Posterior vena cava (tissue), 2 donors: ENCODE measurements at places on chromosomes 1 and 21.
A peak's percentile ranks its signal among the peaks of the same experiment; 100 is the strongest.

DNA sequence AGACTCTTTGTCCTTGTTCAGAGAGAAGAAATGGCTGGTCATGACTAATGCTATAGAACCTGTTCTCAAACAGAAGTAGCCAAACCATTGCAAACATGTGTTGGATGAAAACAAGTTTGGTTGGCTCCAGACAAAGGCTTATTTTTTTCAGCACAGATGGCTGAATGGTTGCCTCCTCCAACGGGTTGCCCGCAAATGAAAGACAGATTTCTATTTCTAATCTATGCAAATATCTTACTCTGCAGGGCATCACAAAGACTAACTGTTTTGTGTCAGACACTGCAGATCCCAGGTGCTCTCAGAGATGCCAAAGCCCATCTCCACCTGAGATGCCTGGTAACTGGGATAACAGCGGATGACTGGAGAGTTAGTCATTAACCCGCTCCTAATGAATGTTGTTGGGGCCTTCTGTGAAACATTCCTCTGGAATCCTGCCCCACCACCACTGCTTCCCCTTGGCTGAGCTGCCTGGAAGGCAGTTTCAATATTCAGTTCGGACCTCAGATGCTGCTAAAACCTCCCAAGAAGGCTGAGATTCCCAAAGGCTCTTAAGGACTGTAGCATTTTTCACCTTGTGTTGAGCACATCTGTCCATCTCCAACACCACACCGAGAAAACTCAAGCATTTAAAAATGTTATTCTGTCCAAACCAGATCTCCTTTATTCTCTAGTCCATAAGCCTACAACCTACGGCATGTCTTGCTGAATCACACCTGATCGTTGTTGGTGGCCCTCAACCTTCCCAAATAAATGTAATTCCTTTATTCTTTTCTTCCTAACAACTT is 104.4 kb downstream of the PTPN14 start:
- no peak for DNase-seq

GRCh38 chr1:157575744-157576143 is 22.1 kb downstream of the FCRL4 start:
- DNase-seq = no peak

DNA sequence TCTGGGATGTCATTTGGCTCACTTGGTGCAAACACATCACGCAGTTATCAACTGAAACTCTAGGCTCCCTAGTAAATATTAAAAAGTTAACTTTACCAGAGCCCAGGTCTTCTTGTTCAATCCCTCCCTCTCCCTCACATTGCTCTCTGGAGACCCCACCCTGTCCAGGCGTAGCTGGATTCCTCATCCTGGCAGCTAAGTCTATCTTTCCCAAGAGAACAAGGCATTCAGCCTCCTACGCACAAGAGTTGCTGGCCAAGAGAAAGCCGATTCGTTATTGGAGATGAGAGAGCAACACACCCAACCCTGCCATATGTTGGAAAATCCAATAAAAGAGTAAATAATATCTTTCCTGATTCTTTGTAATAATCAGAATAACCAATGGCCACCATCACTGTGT is 117.9 kb downstream of the SLC30A10 start:
- DNase-seq = no peak

- DNase-seq = no peak
Observed at GRCh38 chr1:234297668-234298067, 75.6 kb upstream of the COA6 start.

GRCh38 chr1:201149400-201149799 is 4.9 kb downstream of the TMEM9 start:
- no peak for DNase-seq

GRCh38 chr1:181930187-181930586 is 131.3 kb downstream of the ZNF648 start:
- no peak for DNase-seq

DNA sequence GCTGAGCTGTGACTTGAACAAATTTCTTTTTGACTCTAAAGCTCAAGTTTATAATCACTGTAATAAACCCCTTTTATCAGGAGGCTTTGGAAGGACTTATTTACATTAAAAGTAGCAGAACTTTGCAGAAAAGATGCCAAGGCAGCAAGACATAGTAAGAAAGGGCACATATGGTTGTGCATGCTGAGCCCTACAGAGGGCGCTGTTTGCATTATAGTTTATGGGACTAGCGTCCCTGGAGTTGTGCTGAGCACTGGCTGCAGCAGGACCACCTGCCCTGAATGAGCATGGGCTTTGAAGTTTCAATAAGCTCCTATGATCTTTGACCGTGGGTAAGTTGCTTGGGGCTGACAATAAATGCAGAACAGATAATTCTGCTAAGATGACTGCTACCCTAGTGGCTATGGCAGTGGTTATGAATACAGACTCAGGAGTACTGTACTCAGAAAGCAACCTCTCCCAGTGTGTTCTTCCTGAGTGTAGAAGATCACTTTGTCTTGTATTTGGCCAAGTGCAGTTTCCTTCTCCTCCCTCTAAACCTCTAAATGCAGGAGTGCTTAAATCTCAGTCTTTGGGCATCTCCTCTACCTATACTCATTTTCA is 45.4 kb upstream of the USP1 start:
- no peak for DNase-seq

GRCh38 chr1:58695206-58695605 is 4.7 kb downstream of the MYSM1 start:
- no peak for DNase-seq

GRCh38 chr1:117985239-117985638 is 55.7 kb downstream of the WDR3 start:
- no peak for DNase-seq

DNA sequence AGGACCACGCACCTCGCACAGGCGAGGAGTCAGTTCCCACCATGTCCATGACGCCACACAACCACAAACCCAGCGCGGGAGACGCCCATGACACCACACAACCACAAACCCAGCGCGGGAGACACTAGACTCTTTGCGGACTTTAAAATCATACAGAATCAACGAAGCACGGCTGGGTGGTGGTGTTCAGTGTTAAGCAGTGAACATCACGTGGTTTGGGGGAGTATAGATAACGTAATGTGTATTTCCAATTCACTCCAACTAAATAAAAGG is 19.2 kb downstream of the PTTG1IP start:
- DNase-seq = no peak

GRCh38 chr21:29185172-29185571 is 54.7 kb downstream of the MAP3K7CL start:
- no peak for DNase-seq

GRCh38 chr1:106912131-106912530 is 144.3 kb upstream of the PRMT6 start:
- DNase-seq = no peak

- no peak for DNase-seq
Observed at GRCh38 chr1:58982259-58982998, 198.6 kb upstream of the JUN start.

- DNase-seq = no peak
Observed at GRCh38 chr1:93394514-93394913, 48.8 kb downstream of the DR1 start.

DNA sequence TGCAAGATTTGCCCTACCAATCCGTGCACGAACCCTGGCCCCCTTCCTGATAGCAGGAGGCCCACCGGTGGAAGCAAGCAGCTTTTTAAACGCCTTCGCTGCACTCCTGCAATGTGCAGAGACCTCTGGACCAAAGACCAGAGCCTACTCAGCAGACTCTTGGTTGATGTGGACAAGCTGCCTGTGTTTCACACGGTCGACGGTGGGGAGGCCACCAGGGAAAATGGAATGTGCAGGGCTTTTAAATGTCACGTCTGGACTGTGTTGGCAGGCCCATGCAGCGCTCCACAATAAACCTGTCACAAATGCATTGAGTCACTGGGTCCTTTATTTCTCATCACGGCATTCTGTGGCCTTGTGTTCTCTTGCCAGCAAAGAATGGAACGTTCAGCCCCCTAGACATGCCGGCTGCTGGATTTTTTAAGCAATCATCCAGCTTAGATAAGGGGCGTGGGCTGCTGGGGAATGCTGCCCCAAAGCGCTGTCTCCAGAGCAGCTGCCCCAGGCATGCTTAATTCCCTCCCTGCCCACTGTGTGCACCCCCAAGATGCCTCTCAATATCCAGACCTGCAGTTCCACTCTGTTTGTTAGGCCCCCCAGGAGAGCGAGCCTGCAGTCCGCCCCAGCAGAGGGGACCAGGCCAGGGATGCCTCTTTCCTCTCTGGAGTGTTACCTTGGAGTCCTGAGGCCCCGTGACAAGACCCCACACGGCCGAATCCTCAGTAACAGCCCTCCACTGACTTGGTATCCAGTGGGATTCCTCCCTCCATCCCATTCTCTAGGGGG is 71.3 kb downstream of the ATP5PO start:
- peak; percentile 86 for DNase-seq

DNA sequence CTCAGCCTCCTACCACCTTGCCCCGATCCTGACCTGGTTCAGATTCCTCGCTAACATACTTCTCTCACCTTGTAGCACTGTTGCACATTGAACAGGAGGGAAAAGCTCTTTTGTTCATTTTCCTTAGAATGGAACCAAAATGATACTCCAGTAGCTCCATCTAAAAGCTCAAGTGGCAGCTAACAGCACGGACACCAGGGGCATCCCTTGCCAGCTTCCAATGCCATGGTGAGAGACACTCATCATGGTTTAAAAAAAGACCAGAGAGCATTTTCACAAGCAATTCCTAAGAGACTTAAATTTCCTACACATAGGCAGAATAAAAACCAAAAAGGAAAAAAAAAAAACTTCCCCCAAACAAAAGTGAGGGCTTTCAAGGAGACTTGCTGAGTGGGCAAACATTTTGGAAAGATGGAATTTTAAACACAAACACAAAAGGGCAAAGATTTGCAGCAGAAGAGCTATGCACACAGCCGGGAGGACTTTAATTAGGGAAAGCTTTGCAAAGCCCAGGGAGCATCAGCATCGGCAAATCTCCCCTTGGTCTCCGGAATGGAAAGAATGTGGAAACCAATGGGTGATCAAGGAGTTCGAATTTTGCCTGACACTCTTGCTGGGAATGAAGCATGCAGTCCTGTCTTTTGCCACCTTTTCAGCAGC is 84.3 kb downstream of the CAPZB start:
- no peak for DNase-seq

DNA sequence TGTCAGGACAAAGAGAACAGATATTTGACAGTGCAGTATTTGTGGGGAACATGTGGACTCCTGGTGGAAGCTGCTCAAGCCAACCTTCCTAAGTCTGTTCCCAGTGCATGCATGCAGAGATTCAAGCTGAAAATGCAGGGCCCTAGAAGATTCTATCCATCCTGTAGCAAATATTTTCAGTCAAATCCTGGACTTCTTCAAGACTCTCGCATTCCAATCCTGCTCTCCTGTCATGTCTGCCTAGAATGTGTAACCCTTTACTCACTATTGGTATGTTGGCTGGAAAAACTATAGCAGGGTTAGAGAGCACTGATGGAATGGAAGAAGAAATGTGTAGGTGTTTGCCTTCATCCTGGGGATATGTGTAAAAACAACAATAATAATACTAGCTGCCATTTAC is 385.6 kb upstream of the PKN2 start:
- DNase-seq = no peak

DNA sequence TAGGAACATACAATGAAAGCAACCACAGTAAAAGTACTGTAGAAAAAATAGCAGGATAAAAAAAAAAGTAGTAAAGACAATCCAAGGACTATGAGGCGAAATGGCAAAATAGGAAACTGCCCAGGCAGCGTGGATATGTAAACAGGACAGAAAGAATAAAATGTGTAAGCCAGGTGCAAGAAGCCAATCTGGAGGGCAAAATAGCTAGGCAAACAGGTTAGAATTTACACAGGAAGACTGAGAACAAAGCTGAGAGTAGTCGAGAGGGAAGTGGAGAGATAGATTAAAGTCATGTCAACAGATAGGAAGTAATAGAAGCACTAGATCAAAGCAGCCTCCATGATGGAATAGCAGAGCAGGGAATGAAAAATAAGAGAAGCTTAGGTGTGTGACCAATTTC is 124.2 kb upstream of the B3GALT2 start:
- DNase-seq = no peak

GRCh38 chr1:159751031-159751430 is 29.7 kb upstream of the DUSP23 start:
- DNase-seq = no peak
